AG08395 (cell line): ENCODE measurements at places on chromosomes 3 and 15.
A peak's percentile ranks its signal among the peaks of the same experiment; 100 is the strongest.

- no peak for DNase-seq
Observed at GRCh38 chr3:170057550-170057949, 19.8 kb downstream of the GPR160 start.

- no peak for DNase-seq
Observed at GRCh38 chr3:144028798-144029411, 57.3 kb downstream of the DIPK2A start.

GRCh38 chr3:62415312-62415801 lies 42.0 kb upstream of the FEZF2 start:
- no peak for DNase-seq

DNA sequence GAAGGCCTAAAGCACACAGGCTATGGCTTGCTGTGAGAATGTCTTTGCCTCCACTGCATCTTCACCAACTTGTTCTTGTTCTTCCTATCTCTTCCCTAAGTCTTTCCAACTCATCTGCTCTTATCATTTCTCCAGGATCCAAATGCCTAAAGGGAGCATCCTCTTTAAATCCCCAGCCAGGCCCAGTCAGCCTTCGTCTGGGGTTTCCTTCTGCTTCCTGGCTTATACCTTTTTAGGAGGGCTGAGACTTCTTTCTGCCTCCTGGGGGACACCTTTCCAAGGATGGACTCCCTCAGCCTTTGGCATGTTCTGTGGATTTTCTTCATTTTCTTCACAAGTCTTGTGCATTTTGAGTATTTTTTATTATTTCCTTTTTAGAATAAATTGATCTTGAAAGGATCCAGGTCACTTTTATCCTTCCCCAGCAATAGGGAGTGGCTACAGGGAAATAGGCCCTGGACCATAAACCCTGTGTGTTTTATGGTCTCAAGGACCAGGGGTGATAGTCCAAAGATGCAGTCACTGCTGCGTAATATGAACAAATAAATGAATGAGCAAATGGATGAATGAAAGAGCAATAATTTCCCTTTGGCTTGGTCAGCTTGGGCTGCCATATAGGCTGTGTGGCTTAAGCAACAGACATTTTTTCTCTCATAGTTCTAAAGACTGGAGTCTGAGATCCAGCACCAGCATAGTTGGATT lies 122.1 kb upstream of the LRIG1 start:
- DNase-seq, result no peak

- peak; percentile 11 for DNase-seq
Observed at GRCh38 chr3:189143321-189143720, 28.4 kb upstream of the TPRG1 start.

GRCh38 chr15:101054116-101054515 lies 135.0 kb downstream of the LRRK1 start:
- no peak for DNase-seq

GRCh38 chr3:40502034-40502433 lies 3.8 kb upstream of the ZNF620 start:
- DNase-seq, result no peak

DNA sequence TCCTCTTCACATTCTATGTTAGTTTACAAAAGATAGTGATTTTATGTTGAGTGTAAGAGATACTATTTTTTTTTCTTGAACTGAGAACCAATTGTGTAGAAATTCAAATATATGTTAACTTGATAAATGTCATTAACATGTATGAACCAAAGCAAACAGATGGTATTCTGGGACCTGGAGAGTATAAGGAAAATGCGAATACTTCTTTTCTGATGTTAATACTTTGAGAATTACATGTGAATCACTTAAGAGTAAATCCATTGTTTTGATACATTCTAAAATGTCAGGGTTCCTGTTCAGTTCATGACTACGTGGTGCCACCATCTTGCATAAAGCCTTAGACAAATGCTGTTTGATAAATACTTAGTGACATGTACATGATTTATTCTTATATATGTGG lies 541.3 kb downstream of the FGF12 start:
- no peak for DNase-seq

DNA sequence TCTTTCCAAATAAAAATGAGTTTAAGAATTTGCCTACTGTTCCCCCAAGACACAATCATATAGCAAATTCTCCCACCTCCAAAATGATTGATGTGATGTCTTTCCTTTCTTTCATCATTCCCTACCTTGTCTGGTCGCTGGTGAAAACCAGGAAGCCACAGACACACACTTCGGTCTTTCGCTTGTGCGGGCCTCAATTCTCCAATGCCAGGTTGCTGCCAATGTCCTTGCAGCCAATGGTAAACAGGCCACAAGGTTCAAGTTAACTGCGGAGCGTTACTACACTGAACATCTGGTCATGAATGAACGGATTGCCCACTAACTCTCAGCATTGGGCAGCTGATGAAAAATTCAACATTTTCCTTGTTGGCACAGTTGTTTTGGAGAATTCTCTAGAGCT lies 192.2 kb downstream of the FOXP1 start:
- no peak for DNase-seq

DNA sequence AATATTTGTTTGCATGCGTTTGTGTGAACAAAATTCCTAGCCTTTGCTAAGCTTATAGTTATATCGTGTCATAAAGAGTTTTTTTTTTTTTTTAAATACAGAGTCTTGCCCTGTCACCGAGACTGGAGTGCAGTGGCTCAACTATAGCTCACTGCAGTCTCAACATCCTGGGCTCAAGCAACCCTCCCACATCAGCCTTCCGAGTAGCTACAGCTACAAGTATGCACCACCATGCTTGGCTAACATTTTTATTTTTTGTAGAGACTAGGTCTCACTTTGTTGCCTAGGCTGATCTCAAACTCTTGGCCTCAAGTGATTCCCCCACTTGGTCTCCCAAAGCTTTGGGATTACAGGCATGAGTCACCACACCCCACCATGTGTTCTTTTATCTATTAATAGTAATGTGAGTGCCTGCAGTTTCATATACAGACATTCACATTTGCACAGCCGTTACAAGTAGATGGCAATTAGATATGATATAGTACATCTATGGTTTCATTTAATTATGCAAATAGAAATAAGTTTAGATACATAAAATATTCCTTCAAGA lies 848.6 kb downstream of the PDCD6IP start:
- no peak for DNase-seq

GRCh38 chr15:71133747-71134472 lies 18.6 kb downstream of the THSD4 start:
- no peak for DNase-seq

- no peak for DNase-seq
Observed at GRCh38 chr3:17551333-17551732, 191.1 kb downstream of the TBC1D5 start.

DNA sequence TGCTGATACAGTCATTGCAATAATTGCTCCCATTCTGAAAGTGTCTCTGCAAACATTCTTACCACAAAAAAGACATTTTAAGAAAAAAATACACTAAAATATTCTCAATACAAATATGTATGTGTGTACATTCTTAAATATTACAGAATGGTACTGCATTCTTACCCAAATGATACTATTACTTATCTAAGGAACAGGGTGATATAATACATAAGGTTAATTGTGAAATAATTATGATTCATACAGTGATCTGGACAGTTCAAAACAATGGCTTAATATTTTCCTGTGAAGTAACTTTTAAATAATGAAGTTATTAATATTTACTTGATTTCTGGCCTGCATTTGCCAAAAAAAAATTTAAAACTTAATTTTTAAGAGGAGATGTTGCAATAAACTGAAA lies 694.6 kb downstream of the TUSC7 start:
- no peak for DNase-seq

DNA sequence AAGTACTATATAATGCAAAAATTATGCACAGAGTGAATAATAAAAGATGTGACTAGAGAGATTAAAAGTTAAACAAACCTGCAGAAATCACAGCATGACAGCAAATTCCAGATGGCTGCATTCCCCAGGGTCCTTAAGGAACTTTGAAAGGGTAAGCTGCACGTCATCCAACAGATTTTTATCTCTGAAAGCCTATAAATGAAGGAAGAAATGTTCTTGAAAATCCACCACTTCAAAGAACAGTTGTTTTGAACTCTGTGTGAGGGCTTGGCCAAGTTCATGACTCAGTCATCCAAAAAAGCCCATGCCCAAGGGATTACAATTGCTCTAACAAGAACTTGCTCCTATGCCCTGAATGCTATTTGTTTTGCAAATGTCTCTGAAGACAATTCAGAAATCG lies 603.6 kb downstream of the PLOD2 start:
- DNase-seq, result no peak

- DNase-seq, result no peak
Observed at GRCh38 chr15:28960979-28961378, 75.2 kb downstream of the APBA2 start.
